Activated CD4-positive, alpha-beta memory T cell treated with anti-CD3 and anti-CD28 coated beads for 36 hours (primary cell): ENCODE measurements at places on chromosomes 12 and 14. TPM values are rescaled to one million over a fixed set of nuclear protein-coding genes. Genes with fewer than 3 reads are reported as not detected.
A peak's percentile ranks its signal among the peaks of the same experiment; 100 is the strongest.

- DNase-seq: no peak
Measured at GRCh38 chr14:99549684-99550083, 54.3 kb downstream of the CCDC85C start.

DNA sequence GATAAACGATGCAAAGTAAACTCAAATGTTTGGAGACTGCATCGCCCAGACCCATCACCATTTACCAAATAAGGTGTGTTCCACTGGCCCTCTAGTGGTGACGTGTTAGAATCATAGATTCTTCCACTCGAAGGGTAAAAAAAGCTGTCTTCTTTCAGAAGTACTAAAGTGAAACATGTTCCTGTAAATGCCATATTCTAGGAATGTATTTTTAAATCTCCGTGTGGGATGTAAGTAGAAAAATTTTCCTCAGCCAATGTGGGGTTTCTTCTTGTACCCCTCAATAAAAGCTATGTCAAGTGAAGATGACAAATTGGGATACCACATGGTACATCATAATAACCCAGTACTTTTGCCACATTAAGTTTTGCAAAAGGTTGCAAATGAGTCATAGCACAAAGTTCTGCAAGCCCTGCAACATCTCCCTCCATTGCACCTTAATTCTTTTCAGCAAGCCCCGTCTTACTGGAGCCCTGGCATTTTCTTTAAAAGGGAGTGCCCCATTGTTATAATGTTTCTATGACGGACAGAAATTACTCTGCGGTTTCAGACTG, 100.8 kb downstream of the CCER1 start:
- no peak for DNase-seq

MFAP5 gene
- not detected for total RNA-seq

- no peak for DNase-seq
Measured at GRCh38 chr14:104183796-104184195, 45.4 kb downstream of the KIF26A start.

DNA sequence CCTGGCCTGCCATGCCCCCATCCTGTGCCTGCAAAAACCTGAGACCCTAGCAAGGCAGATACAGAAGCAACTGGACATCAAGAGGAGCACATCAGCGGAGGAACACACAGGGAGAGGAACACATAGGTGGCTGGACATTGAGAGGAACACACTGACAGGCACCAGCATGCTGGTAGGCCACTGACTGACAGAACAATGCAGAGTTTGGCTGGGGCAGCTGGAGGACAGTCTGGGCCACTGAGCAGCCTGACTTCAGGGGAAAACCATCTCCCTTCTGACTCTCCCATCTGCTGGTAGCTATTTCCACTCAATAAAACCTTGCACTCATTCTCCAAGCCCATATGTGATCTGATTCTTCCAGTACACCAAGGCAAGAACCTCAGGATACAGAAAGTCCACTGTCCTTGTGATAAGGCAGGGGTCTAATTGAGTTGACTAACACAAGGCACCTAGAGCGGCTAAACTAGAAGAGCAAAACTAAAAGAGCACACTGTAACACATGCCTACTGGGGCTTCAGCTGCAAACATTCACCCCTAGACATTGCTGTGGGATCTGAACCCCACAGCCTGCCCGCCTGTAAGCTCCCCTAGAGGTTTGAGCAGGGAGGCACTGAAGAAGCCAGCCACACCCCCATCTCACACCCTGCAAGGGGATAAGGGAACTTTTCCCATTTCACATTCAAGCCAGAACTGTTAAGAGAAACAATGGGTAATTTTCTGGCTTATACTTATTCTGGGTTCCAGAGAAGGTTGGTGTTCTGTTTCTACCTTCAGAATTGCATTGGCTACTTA, 22.1 kb downstream of the CLECL1 start:
- no peak for DNase-seq

GALNT6 gene
- 13.1 TPM for total RNA-seq

SPTSSA gene
- 8.4 TPM for total RNA-seq

EML5 gene
- 5.7 TPM for total RNA-seq

- DNase-seq: no peak
Measured at GRCh38 chr12:42236017-42236416, 2.0 kb downstream of the YAF2 start.

LALBA gene
- total RNA-seq: not detected

GPD1 gene
- 0.10 TPM for total RNA-seq

DNA sequence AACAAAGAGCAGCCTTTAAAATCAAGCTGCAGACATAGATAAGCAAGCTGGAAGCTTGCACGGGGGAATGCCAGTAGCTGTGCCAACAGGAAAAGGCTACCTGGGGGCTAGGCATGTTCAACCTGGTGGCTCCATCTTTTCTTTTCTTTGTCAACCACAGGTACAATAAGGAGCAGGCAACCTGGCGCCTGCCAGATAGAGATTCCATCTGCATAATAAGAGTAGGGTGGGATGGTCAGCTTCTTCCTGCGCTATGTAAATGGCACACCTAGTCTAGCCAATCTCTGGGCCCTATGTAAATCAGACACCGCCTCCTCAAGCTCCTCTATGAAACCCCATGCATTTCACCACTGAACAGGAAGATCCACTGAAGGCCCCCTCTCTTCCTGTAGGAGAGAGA, 87.4 kb upstream of the PKP2 start:
- DNase-seq: no peak

DNA sequence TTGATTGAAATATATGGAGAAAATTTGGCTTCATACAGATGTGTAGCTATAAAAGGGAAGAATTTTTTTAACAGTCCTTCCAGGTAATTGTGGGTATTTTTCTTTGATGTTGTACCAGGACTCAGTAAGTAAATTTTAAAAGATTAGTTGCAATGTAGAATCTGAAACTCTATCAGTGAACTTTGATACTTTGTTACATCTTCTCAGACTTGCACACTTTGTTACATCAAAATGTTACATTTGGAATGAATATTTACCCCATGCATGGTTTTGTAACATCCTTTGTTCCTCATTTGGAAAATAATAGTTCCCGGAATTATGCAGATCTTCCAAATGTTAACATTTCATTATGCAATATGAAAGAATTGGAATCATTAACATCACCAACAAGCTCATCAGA, 13.8 kb downstream of the MTHFD1 start:
- no peak for DNase-seq

GRCh38 chr12:111757361-111758119, 9.2 kb upstream of the ALDH2 start:
- no peak for DNase-seq

GRCh38 chr14:92719421-92719820, 29.0 kb downstream of the LGMN start:
- DNase-seq: no peak

DNA sequence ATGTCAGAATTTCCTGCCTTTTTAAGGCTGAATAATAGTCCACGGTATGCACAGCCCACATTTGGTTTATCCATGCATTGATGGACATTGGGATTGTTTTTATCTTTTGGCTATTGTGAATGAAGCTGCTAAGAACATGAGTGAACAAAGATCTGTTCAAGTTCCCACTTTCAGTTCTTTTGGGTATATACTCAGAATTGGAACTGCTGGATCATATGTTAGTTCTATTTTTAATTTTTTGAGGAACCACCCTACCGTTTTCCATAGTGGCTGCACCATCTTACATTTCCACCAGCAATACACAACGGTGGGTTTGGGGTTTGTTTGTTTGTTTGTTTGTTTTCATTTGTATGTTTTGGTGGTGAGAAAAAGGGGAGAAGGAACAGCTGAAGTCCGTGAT, 6.4 kb downstream of the GPR68 start:
- no peak for DNase-seq

DNA sequence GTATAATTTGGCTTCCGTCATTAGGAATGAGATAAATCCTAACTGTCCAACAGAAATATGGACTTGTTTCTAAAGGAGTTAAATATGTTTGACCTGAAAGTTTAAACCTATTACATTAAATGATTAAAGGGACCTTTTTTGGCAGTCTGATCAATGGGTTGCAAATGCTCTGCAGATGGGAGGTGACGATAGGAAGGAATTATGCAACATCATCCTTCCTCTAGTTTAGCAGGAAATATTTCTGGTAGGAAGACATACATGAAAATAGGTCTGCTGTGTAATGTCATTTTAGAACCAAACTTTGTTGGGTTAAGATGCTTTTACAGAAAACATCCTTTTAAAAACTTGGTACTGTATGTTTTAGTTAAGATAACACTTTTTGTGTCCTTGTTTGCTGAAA, 2.6 kb downstream of the LRRC10 start:
- no peak for DNase-seq

DNA sequence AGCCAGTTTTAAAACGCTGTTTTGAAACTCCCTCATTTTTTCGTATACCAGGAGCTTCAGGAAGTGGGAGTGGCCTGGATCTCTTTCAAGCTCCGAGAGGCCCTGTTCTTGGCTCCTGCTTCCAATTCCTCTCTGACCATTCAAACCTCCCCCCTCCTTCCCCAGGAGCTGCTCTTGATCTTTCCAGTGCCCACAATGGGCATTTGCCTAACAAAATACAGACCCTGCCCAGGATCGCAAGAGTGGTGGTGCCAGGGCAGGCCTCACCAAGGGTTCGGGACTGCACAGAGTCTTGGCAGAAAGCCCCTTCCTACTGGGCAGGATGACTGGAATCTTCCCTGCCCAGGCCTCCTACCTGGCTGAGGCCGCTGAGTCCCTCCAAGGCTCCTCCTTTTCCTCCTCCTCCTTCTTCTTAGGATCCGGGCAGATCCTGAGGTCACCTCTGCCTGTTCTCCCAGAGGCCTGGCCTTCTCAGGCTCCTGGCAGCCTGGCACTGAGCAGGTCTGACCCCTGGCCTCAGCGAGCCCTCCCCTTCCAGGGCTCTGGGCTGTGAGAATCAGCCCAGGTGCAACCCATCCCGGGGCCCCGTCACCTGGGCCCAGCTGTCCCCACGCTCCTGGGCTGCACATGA, 46.9 kb upstream of the NOS1 start:
- DNase-seq: no peak

DNA sequence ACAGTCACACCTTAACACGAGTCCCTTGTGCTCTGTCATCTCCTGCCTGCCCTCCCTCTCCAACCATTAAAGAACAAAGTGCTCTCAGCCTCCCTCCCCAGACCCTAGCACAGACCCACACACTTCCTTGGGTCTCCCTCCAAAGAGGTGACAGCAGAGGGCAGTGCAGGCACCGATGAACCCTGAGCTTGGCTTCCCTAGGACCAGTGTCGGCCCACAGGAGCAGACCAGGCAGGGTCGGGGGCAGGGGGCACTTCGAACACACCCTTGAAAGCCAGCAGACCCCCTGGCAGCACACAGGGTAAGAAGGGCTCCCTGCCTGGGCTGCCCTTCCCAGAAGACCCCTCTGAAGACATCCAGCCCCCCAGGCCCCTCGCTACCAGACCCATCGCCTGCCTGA, 7.0 kb downstream of the CDK2AP1 start:
- peak; percentile 29 for DNase-seq

- DNase-seq: no peak
Measured at GRCh38 chr14:104446611-104447010, 133.0 kb upstream of the C14orf180 start.

DNA sequence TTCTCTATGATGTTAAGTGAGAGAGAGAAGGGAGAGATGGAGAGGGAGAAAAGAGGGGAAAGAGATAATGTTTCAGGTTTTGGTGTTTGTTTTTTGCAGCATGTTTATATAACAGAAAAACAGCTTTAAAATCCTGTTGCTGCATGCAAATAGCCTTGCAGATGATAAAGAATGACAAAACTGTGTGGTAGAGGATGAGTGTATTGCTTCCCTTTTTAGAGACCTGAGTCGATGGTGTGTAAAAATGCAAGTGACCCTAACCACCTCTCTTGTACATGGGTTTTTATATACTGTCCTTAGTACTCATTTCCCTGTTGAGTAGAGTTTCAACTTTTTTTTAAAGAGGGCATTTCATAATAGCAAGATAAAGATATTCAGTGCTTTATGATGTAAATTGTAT, 249.1 kb downstream of the AKAP6 start:
- no peak for DNase-seq

DNA sequence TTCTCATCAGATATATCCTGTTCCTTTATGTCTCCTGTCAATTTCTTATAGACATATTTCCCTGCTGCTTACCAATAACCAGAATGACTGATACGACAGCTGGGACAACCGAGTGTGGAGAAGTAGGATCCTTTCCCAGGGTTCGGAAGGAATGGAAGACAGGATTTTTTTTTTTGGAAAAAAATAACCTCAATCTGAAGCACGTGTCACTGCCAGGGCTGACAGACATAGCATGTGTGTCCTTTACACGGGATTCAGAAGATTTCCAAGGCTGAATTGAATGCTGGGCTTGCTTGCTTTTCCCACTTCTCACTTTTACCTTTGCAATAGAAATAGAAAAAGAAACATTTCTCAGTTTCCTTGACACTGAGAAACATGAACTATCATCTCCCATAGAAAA, 245.7 kb downstream of the GRIN2B start:
- no peak for DNase-seq

- DNase-seq: no peak
Measured at GRCh38 chr14:101070540-101071492, 167.3 kb upstream of the RTL1 start.

DNA sequence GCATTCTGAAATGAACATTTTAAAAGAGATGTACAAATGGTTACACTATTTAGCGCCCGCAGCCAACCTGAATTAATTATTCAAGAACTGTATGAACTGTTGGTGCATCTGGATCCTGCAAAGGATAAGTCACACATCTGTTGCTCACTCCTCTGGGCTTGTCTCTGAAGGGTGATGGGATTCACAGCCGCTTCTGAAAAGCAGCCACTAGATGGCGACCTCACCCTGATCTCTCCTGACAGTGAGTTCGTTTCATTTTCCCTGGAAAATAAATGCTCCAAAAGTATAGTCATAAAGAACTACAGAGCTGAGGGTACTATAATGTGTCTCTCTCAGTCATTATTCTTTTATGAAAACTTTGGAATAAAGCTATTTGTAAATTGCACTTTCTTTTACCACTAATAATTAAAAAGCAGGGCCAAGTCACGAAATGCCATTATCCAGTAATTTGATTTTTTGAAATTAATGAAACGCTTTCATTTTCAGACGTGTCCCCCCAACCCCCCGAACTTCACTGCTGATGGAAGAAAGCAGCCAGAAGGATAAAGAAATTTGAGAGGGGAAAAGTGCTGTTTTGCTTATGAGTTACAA, 789.6 kb downstream of the NRXN3 start:
- peak; percentile 63 for DNase-seq

DNA sequence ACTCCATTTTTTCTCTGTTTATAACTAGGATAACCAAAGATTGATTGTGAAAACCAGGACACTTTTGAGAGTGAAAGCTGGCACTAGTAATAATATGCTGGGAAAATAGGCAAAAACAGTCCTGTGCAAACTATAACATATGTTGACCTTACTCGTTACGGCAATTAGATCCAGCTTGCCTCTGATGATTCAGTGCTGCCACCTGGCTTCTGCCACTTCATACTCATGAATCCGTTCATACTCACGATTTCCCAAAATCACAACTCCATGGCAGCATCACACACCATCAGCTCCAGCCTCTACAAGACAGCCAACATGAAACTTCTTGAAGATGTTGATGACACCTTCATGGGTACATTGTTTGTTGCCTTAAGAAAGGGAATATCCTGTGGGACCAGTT, 49.1 kb upstream of the CAND1 start:
- no peak for DNase-seq
